ENCODE measurements at places on chromosomes 2 and 18.

DNA sequence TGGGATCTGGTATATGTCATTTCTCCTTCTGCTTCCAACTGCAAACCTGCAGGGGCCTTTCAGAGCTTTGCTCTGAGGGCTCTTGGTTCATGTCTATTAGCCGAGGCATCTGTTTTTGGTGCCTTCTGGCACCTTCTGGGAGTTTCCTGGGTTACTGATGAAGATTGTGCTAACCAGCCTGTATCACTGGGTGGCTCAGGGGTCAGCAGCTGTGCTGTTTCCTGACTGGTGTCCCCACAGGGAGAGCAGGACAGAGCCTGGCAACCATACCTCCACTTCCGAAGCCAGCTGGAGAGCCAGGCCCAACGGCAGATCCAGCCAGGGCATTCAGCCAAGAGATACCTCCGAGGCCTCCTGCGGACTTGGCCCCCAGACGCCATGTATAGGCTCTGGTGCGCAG, 17.5 kb downstream of the KIAA2012 start:
- DNase-seq, result no peak

DNA sequence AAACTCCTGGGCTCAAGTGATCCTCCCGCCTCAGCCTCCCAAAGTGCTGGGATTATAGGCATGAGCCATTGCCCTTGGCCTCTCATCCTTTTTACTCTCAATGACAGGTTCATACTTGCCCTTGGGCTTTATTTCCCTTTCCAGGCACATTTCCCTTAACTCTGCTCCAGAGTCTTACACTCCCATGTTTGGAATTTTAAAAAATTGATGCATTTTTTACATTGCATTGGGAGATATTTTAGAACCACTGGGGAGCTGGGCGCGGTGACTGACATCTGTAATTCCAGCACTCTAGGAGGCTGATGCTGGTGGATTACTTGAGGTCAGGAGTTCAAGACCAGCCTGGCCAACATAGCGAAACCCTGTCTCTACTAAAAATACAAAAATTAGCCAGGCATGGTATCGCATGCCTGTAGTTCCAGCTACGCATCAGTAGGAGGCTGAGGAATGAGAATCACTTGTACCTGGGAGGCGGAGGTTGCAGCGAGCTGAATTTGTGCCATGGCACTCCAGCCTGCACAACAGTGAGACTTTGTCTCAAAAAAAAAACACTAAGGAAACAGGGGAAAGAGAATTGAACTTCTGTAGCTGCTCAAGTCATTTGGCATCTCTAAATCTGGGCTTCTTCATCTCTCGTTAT, 18.2 kb downstream of the TGIF1 start:
- no peak for DNase-seq

GRCh38 chr18:55483266-55483871, 104.6 kb downstream of the TCF4 start:
- peak; percentile 76 for DNase-seq

GRCh38 chr18:47050468-47050867, 15.0 kb upstream of the ELOA2 start:
- peak; percentile 30 for DNase-seq

DNA sequence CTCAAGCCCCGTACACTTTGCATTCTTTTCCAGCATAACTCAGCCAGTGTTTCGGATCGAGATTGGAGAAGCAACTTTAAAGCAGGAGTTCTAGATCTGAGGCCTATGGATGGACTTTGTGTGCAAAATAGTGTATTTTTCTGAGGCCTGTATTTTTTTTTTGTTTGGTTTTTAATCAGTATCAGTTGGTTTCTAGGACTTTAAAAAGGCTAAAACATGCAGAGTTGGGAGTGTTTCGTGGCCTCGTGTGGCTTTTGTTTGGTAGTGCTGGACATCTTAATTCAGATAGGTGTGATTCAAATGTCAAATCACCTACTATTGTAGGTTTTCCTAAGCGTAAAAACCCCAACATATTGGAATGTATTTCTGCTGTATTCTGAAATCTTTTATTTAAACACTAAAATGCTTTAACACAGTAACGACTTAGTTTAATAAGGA, 282 bp upstream of the PUS10 start:
- no peak for DNase-seq

- DNase-seq, result peak; percentile 69
Measured at GRCh38 chr2:168030862-168031624, 216.4 kb downstream of the STK39 start.

GRCh38 chr2:109141727-109142283, 12.8 kb downstream of the SH3RF3 start:
- no peak for DNase-seq

- no peak for DNase-seq
Measured at GRCh38 chr2:192971981-192972380, 777.2 kb upstream of the TMEFF2 start.

DNA sequence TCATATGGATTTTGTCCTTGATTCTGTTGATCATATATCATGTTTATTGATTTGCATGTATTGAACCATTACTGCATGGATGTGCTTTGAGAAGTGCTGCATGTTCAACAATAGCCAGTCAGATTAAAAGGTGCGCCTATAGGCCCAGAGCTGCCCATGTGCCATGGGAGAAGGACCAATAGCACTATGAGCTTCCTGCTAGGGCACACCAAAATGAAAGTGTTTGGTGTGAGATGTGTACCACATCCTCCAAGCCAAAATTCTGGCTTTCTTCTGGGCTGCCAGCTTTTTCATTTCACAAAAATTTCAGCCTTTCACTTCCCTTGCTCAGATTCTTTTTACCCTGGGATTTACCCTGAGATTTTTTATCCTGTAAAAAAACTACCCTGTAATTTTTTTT, 34.8 kb upstream of the MMADHC start:
- DNase-seq, result no peak

DNA sequence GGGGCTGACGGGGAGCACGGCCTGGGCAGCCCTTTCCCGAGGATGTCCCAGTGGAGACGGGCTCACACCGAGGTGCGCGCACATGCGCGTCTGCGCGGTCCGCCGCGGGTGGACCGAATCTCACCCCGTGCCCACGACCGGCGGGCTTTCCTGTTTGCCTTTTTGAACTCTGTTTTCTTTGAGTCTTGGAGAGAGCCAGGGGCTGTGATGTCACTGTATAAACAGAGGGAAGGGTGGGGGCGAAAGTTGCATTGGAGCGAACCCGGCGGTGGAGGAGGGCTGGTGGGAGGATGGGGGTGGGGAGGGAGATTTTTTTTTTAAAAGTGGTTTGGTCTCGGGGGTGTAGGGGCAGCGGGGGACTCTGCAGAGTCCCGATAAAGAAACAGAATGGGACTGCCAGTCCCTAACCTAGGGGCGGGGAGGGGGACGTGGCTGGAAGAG, 141.2 kb upstream of the CTAGE1 start:
- peak; percentile 76 for DNase-seq

GRCh38 chr2:200693836-200694470, 108.1 kb downstream of the AOX1 start:
- peak; percentile 59 for DNase-seq

DNA sequence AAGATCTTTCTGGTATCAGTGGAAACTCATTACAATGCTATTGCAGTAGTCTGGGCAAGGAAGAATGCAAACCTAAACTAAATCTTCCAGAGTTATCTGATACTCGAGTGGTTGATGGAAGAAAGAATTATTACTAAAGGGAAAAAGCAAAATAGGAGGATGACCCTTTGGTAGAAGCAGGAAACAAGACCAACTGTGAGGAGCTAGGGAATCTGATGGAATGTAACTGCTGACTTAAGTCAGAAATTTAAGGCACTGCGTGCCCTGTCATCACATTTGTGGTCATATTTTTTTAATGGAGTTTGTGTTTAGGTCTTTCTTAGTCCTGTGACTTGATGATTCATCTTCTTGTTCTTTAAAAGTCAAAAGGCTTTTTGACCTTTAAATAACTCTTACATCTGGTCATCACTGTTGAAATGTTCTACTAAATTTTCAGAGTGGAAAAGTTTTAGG, 36.5 kb upstream of the ARMC9 start:
- peak; percentile 95 for DNase-seq

GRCh38 chr18:7711495-7711894, 144.4 kb downstream of the PTPRM start:
- no peak for DNase-seq

GRCh38 chr2:122136056-122136455, 380.6 kb downstream of the TSN start:
- DNase-seq, result peak; percentile 13

DNA sequence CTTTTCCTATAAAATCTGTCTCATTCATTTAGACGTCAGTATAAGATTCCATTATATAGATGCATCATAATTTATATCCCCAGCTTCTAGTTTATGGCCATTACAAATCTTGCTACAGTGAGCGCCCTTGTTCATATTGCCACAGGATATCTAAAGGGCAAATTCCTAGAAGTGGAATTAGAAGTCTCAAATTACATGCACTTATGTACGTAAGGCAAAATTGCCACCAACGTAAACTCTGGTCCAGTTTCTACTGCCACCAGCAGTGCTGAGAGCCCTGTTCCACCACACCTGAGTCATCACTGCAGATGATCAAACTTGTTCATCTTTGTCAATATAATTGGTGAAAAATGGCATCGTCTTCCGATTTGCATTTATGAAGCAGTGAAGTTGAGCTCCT, 90.9 kb upstream of the ID2 start:
- no peak for DNase-seq

GRCh38 chr18:56702946-56703345, 51.8 kb downstream of the WDR7 start:
- peak; percentile 42 for DNase-seq

GRCh38 chr2:196200557-196200956, 29.2 kb upstream of the STK17B start:
- no peak for DNase-seq

DNA sequence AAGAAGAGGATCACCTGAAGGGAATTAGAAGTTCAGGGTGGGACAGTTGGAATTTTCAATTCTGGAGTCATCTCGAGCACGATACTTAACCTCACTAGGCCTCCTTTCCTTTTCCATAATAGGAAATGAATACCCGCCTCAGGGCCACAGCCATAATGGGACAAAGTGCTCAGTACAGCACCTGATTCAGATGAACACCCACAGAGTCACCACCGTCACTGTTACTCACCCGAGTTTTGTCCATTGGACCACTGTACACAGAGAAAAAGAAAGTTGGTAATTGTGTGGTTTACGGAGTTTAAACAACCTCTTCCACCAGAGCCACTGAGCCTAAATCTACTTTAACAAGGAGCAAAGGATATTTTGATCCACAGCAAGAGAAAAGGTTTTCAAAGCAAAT, 122.0 kb upstream of the NDUFV2 start:
- no peak for DNase-seq

DNA sequence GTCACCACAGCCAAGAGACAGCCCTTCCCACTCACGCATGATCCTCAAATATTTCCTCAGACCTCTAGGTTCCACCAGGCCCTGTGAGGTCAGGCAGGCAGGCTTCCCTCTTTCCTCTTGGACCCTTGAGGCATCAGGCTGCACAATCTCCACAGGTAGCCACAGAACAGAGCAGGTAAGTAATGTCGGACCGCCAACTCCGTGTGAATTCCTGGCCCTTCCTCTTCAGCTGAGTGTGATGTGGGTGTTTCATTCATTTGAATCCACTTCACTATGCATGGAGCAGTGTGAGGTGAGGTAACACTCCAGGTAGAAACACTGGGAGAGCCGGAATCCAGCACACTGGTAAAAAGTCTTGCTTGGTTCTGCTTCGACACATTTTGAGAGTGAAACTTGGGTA, 44.0 kb downstream of the MRPL35 start:
- no peak for DNase-seq

- peak; percentile 81 for DNase-seq
Measured at GRCh38 chr2:204665207-204665606, 119.9 kb downstream of the PARD3B start.

DNA sequence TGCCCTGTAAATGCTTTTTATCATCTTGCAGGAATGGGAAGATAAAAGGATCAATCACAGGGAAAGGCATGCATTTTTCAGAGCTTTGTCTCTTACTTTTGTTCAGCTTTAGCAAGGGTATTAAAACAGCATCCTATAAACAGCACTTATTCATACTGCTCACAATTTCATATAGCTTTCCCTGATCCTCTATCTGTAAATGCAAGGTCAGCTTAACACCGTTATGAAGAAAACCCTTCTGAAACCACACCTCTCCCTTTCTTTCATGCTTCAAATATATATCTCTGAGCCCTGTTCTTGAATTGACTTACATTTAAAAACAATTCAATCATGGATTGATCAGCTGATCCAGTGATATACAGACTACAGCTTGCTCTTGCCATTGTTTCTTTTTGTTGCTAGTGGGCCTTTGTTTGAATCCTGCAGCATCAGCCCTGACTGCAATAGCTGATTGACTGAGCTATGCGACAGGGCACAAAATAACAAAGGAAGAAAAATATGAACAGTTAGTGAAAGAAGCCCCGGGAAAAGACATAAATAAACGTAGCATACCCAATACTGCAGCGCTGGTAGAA, 795.5 kb upstream of the CDH2 start:
- no peak for DNase-seq

GRCh38 chr2:16644221-16644925, 21.3 kb downstream of the CYRIA start:
- DNase-seq, result no peak

- DNase-seq, result no peak
Measured at GRCh38 chr18:76972241-76972640, 149.9 kb downstream of the ZNF236 start.

- DNase-seq, result peak; percentile 68
Measured at GRCh38 chr2:16537347-16537746, 128.3 kb downstream of the CYRIA start.

DNA sequence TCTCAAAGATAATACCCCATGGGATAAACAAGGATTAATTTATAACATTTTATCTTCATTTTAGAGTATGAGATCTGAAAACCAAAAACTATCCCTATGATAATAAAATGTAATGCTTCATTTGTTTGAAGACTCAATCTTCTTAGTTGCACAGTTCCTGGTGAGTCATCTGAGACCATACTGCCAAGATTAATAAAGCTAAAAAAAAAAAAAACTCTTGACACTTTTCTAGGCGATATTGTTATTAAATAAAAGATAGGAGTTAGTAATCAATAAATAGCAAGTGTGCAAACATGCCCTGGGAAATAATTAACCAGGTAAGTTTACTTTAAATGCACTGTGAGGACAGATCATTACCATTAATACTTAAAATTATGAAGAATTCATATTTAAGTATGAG, 83.9 kb downstream of the RPE start:
- DNase-seq, result peak; percentile 21

GRCh38 chr2:195513119-195513518, 143.9 kb upstream of the SLC39A10 start:
- DNase-seq, result no peak

DNA sequence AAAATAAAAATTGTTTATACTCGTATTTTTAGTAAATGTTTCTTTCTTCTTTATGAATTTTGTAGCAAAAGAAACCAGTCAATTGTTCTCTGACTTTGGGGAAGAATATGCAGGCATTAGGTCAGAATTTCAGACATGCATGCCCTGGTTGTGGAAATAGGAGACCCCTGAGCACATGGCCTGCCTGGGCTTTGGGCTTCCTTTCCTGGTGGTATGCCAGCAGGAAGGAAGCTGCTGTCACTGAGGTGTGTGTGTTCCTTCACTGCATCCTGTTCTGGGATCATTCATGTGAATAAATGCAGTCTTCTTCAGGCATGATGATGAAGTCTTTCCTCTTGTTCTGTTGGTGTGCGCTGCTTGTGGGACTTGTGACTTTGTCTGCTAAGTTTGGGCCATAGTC, 920.2 kb upstream of the VRK2 start:
- DNase-seq, result no peak

Data from fibroblast of skin of right biceps (primary cell).